ENCODE measurements at places on chromosomes 12 and 14.

- DNase-seq = no peak
Observed at GRCh38 chr14:55303125-55303499, 31.9 kb downstream of the FBXO34 start.

- DNase-seq = no peak
Observed at GRCh38 chr14:104898195-104898558, 26.5 kb upstream of the PLD4 start.

- DNase-seq = no peak
Observed at GRCh38 chr14:82720431-82720830, 1186.8 kb upstream of the SEL1L start.

DNA sequence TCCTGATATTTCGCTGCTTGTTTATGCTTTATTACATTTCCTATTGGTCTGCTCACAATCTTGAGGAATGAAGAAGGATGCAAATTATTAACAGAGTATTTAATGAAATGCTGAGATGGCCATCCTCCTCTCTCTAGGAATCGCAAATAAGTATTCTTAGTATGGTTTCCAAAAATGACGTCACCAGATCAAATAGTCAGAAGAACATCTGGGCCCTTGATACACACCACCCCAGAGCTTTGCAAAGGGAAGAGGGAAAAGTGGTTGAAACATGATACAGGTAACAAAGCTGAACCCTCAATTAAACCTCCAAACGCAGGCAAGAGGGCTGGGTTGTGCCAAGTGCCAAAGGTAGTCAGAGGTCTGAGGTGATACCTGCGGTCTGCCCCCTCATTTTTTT lies 107.3 kb downstream of the BCL11B start:
- DNase-seq = no peak

GRCh38 chr12:70646850-70647249 lies 9.6 kb upstream of the PTPRB start:
- DNase-seq = no peak
